Right hindlimb (tissue), 1 donor: ENCODE measurements at places on chromosomes 2 and 18.
A peak's percentile ranks its signal among the peaks of the same experiment; 100 is the strongest.

GRCh38 chr18:34985963-34986362 is 55.2 kb upstream of the MAPRE2 start:
- DNase-seq, result no peak

DNA sequence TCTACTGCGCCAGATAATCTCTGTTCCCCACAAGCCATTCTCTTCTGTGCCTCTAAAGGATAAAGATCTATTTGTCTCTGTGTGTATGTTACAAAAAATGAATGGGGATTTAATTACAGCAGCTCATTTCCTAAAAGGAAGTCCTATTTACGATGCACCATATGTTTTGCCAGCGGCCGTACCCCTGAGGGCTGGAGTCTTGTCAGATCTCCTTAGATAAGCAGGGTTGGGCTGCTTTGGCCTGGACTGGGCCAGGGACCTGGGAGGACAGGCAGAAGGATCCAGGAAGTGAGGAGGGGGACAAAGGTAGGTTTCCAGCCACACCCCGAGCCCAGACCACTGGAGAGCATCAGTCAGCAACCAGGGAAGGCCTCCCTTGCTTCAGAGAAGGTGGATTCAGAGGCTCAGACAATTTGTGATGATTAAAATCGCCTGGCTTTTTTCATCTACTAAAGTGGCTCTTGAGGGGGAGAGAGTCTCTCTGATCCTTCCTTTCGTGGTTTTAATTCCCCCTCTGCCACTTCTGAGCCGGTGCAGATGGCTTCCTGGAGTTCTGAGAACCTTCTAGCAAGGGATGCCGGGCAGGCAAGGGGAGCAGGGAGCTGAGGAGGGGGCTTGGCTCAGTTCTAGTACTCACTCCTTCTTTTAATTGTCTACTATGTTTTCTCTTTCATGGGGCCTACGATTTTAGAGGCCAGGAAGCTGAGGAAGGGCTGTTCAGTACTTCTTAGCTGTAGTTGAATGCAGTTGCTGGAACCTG is 42.1 kb downstream of the MYCN start:
- DNase-seq, result no peak

GRCh38 chr2:224793946-224794345 is 77.8 kb upstream of the CCDC195 start:
- DNase-seq, result peak; percentile 45

DNA sequence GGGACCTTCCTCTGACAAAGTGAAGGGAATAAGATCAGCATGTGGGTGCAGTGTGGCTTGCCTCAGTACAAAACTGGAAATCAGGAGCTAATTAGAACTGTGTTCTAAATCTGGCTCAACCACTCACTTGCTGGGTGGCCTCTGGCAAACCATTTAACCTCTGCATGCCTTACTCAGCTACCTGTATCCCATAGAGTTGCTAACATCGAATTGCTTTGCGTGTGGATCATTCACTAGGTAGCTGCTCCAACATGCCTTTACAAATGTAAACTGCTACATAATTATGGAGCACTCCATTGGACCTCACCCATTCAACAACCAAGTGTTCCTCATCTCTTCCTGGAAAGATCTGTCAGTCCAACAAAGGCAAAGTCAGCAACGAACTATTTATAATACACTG is 19.0 kb downstream of the PLEKHM3 start:
- no peak for DNase-seq

DNA sequence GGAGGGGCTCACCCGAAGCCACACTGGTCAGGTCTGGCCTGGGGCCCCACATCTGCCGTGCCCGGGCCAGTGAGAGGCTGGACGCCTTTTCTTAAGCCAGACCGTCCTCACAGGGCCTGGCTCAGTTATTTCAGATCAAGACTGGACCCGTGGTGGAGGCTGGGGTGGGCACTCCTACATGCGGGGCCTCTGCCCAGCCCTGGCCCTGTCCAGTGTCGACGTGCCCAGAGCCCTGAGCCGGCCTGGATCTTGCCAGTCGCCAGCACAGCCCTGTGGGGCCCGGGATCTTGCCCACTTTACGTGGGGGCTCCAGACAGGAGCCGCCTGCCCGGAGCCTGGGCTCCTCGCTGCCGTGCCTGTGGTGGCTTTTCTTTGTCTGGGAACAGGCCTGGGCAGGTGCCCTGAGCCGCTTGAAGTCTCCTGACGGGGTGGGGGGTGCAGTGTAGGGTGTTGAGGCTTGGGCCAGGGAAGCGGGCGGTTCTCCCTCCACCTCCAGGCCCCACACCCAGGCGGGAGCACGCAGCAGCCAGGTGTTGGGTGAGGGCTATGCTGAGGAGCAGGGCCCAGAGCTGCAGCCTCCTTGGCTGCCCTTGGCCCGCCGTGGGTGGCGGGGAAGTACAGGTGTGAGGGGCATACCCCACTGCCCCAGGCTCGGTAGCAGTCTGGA is 6.0 kb downstream of the GPC1 start:
- DNase-seq, result no peak

DNA sequence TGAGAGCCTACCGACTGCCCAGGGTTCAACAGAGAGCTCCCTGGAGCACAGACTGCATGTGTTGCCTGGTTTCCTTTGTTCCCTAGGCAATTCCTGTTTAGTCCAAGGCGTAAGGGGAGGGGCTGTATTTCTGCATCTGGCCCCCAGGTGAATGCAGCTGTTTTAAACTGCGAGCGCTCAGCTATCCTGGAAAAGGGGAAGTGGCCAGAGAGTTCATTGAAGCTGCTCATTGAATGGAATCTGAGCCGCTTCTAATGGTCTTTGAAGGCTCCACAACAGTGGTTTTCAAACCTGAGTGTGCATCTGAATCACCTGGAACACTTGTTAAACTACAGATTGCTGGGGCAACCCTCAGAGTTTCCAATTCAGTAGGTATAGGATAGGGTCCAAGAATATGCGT is 18.1 kb downstream of the MAPK4 start:
- no peak for DNase-seq

DNA sequence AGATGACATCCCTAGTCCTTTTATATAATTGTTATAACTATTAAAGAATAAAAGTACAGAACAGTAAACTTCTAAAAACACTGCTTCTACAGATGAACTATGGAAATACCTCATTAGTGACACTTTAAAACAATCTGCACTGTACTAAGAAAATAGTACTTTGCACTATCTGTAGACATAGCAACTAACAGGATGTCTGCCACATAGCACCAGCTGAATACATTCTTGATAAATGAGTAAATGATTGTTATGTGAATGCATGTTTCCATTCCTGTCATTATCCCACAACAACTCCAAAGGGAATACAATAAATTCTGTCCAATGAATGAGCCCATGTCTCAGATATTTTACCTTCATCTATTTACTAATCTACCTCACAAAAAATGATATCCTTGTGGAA is 115.3 kb upstream of the SLC35G4 start:
- DNase-seq, result no peak

DNA sequence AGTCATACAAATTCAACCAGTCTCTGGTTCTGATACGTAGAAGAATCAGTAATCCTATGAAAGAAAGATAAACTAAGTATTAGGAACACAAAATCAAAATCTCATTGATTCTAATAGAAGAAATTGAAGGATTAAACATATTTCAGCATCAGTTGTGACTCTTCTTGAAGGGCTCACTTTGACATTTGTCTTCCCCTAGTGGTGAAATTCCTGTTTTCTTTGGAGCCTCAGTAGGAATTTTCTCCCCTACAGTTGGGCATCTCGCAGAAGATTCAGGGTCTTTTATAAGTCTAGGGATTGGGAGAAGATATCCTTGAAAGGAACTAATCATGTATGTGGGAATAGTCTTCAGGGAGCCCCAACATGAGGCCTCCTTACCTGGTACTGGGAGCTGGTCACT is 2.8 kb upstream of the CRYGB start:
- DNase-seq, result no peak

GRCh38 chr2:233764264-233764663 is 4.2 kb downstream of the UGT1A1 start:
- no peak for DNase-seq

DNA sequence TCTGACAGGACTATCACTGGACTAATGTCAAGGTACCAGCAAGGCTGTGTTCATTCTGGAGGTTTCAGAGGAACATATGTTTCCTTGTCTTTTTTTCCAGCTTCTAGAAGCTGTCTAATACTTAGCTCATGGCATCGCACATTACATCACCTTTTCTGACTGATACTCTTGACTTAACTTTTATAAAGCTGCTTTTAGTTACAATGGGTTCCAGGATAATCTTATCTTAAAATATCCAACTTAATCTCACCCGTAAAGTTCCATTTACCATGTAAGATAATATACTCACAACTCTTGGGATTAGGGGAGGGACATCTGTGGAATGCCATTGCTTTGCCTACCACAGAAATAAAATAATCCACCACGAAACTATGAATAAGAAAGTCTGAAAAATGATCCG is 394.2 kb downstream of the CDH19 start:
- DNase-seq, result no peak

DNA sequence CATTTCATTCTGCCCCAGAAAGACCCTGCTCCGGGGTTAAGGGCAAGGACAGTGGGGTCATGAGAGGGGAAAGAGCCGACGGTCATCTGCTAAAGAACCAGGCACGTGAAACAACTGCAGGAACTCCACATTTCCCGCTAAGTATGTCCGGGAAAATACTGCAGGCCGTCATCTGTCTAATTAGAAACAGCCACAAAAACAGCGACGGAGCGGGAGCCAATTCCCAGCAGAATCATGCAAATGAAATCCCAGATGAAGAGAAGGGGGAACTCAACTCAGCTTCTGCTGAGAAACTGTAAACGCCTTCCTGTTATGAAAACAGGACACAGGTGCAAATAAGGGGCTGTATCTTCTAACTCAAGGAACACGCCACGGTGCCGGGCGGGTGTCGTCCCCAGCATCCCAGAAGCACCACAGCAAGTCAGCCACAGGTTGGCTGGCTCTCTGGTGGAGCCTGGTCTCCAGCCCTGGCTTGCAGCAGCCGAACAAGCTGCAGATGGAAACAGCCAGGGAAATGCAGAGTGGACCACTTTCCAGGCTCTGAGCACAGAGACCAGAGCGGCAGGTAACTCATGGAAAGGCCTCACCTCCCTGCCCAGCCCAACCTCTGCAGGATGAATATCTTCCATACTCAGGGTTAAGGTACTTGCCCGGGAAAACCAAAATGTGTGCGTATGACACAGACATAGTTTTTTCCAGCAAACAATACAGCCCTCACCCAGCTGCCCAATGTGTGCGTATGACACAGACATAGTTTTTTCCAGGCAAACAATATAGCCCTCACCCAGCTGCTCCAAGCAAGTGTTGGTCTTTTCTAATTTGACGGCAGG is 28.9 kb downstream of the PXDN start:
- peak; percentile 70 for DNase-seq

DNA sequence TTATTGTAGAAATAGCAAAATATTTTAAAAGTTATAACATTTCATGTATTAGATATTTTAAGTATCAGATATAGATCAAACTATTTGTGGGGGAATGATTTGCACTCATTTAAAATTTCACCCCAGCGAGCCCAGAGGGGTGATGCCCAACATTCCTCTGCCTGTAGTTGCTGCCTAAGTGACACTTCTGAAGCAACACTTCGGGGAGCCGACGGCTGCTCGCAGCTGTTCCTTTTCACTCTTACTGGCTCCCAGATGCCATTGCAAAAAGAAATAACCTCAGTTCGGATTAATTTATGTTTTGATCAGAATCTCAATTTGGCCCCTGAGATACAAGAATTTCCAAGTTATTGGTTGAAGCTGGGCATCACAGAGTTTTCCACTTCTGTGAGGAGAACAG is 603.8 kb downstream of the PLCL1 start:
- peak; percentile 19 for DNase-seq

DNA sequence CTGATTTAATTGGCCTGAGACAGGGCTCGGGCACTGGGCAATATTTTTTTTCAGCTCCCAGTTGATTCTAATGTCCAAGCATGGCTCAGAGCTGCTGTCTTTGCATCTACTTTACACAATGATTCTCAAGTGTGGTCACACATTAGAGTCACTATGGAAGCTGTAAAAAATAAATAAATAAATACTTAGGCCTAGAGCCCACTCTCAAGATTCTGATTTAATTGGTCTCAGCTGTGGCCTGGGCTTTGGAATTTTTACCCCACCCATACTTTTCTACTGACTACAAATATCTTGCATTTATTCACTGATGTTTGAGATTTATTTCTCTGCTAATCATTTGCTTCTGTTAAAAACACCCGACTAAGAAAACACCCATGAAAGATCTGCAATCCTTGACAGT is 145.7 kb upstream of the SRD5A2 start:
- no peak for DNase-seq
